Uterus (tissue), 4 donors: ENCODE measurements at places on chromosomes 13 and 19. TPM values are rescaled to one million over a fixed set of nuclear protein-coding genes. Genes with fewer than 3 reads are reported as not detected.
A peak's percentile ranks its signal among the peaks of the same experiment; 100 is the strongest.

DNA sequence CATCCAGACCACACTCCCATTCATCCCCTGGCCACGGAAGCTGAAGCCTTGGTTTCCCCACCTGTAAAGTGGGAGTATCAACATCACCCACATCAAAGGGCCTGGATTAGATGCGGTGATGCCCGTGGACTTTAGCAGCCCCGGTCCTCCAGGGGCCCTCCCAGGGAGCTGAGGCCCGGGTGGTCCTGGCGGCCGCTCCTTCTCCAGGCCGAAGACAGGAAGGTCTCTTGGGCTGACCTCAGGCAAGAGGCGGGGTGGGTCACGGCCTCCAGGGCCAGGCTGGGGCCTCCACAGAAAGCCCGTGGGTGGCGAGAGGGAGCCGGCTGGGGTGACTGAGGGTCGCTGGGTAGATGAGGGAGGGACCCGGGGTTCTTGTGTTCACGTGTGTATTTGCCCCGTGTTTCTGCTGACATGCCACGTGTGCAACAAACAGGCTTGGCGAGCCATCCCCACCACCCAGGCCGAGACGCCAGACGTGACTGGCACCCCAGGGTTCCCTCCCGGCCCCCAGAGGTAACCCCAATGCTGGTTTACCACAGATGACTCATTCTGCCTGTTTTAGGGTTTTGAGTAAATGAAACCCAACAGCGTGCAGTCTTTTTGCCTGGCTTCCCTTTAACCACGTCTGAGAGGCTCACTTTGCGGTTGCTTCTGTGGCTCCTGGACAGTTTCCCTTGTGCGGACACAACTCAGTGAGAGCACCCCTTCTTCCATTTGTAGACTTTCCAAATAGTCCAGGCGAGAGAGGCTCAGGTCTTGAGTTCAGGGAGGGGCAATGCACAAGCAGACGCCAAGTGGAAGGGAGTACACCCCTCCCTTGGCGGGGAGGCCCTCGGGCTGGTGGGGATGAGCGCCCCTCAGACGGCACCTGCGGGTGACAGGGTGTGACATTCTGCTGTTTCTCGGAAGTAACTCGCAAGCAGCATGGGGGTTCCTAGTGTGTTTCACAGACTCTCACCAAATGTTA is 42.9 kb downstream of the C13orf46 start:
- no peaks in the 10 kb centered on the region for H3K27me3 ChIP-seq
- no peaks in the 10 kb centered on the region for H3K36me3 ChIP-seq
- H3K4me3 ChIP-seq: no peak overlapping the region
- H3K4me1 ChIP-seq: peaks cover 41% of the 10 kb centered on the region
- DNase-seq: peak; percentile 16

DNA sequence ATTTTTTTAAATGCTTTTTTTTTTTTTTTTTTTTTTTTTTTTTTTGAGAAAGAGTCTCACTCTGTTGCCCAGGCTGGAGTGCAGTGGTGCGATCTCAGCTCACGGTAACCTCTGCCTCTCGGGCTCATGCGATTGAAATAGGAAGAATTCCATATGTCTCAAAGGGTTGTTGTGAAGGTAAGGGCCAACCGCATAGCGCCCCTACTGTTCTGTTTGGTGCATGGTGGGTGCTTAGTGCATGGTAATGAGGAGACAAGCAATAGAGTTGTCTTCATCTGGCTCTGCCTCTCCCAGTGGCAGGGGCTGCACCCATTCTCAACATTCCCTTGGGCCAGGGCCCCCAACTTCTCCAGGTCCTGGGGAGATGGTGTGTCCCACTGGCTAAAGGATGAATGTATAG is 68.7 kb downstream of the RASL11A start:
- H3K4me1 ChIP-seq: no peaks in the 10 kb centered on the region
- H3K27ac ChIP-seq: no peak overlapping the region
- DNase-seq: no peak
- no peak overlapping the region for H3K4me3 ChIP-seq
- no peaks in the 10 kb centered on the region for H3K27me3 ChIP-seq
- no peaks in the 10 kb centered on the region for H3K36me3 ChIP-seq

GRCh38 chr19:33199441-33200265 is 5.5 kb downstream of the LRP3 start:
- H3K4me3 ChIP-seq: no peak overlapping the region
- no peak overlapping the region for H3K27ac ChIP-seq
- no peaks in the 10 kb centered on the region for H3K4me1 ChIP-seq

DNA sequence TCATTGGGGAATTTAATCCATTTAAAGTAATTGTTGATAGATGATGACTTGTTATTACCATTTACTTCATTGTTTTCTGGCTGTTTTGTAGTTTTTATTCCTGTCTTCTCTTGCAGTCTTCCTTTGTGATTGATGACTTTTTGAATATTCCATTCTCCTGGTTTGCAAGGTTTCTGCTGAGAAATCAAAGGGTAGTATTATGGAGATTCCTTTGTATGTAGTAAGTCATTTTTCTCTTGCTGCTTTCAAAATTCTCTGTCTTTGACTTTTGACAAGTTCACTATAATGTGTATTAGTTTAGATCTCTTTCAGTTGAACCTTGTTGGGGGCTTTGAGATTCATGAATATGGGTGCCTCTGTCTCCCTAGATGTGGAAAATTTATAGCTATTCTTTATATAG is 6.0 kb downstream of the ZNF559 start:
- no peak overlapping the region for H3K4me3 ChIP-seq
- no peaks in the 10 kb centered on the region for H3K27me3 ChIP-seq
- no peak overlapping the region for H3K27ac ChIP-seq
- DNase-seq: no peak
- H3K4me1 ChIP-seq: peaks cover under 1% of the 10 kb centered on the region
- no peaks in the 10 kb centered on the region for H3K36me3 ChIP-seq

DNA sequence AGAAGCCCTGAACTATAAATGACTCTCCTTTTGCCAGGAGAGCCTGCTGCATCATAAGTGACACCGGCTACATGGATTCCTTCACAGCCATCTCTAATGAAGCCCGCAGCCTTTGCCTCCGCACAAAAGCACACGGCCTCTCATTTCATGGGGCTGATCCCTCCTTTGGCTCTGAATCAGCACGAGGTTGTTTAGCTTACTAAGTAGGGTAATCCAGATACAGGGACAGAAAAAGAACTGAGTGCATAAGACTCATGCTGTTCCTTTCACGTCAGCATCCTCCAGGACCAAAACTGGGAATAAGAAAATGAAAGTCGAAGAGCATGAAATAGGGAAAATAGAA is 136.3 kb downstream of the DCT start:
- H3K27ac ChIP-seq: peak overlapping the region; percentile 18
- no peaks in the 10 kb centered on the region for H3K36me3 ChIP-seq
- H3K4me3 ChIP-seq: no peak overlapping the region
- no peak for DNase-seq
- no peaks in the 10 kb centered on the region for H3K4me1 ChIP-seq

Gene GARIN5A
- 0.62 TPM for total RNA-seq

Gene BRCA2
- 11.5 TPM for total RNA-seq

Gene SOHLH2
- not detected for total RNA-seq

GRCh38 chr19:18292462-18292809 is 11.0 kb upstream of the JUND start:
- DNase-seq: no peak
- H3K4me1 ChIP-seq: peaks cover 15% of the 10 kb centered on the region
- no peaks in the 10 kb centered on the region for H3K27me3 ChIP-seq
- no peaks in the 10 kb centered on the region for H3K36me3 ChIP-seq
- peak overlapping the region; percentile 74 for H3K4me3 ChIP-seq

DNA sequence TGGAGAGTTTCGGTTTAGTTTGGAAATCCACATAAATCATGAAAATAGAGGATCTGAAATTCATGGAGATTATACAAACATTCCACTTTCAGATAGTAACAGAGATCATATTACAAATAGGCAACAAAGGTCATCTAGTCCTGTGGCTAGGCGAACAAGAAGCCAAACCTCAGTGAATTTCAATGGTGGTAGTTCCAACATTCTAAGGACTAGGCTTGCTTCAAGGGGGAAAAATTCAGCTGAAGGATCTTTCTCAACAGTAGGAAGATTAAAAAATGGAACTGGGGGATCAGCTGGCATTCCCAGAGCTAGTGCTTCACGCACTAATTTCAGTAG is 47.0 kb downstream of the FOXO1 start:
- DNase-seq: no peak
- H3K27me3 ChIP-seq: no peaks in the 10 kb centered on the region
- no peak overlapping the region for H3K4me3 ChIP-seq
- H3K4me1 ChIP-seq: peaks cover 24% of the 10 kb centered on the region
- no peaks in the 10 kb centered on the region for H3K36me3 ChIP-seq
- H3K27ac ChIP-seq: peak overlapping the region; percentile 70

Gene TMPRSS9
- total RNA-seq: not detected

DNA sequence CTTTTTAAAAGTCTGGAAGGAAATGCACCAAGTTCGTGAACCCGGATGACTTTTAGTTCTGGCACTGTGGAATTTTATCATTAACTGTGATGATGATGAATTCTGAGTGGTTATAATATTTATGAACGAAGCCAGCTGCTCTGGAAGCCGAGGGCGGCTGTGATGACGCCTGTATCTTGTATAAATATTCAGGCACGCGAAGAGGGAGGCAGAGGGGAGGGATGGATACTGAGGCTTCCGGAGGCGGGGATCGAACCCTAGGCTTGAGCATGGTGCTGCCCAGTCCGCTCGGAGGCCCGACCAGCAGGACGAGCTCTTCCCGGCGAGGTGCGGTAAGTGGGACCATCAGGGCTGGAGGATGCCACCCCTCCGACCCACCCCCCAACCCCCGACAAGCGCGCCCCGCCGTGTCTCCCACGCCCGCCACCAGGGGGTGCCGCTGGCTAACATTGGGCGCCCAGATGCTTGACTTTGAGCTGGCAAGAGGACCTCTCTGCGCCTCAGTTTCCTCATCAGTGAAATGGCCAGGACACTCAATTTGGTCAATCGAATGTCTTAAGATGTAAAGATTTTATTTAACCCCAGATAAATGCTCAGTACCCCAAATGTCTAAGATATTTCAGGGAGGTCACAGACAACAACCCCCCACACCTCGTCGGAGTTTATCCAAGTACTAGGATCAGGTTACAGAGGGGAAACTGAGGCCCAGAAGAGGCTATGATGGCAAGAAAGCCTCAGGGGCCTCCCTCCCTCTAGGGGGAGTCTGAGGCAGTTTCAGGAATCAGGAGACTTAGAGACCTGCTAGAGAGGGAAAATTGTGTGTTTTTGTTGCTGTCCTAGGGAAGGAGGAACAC is 4.5 kb upstream of the RAB3A start:
- H3K4me3 ChIP-seq: no peak overlapping the region
- H3K4me1 ChIP-seq: no peaks in the 10 kb centered on the region
- peak; percentile 40 for DNase-seq
- no peaks in the 10 kb centered on the region for H3K27me3 ChIP-seq

GRCh38 chr13:48411841-48412531 is 927 bp downstream of the LPAR6 start:
- no peaks in the 10 kb centered on the region for H3K36me3 ChIP-seq
- DNase-seq: no peak
- peak overlapping the region; percentile 94 for H3K27ac ChIP-seq
- peaks cover 4% of the 10 kb centered on the region for H3K4me1 ChIP-seq

GRCh38 chr19:18898607-18899408 is 2.9 kb upstream of the CERS1 start:
- H3K27me3 ChIP-seq: peaks cover 6% of the 10 kb centered on the region
- peaks cover 23% of the 10 kb centered on the region for H3K4me1 ChIP-seq
- DNase-seq: no peak
- H3K4me3 ChIP-seq: no peak overlapping the region
- no peak overlapping the region for H3K27ac ChIP-seq

DNA sequence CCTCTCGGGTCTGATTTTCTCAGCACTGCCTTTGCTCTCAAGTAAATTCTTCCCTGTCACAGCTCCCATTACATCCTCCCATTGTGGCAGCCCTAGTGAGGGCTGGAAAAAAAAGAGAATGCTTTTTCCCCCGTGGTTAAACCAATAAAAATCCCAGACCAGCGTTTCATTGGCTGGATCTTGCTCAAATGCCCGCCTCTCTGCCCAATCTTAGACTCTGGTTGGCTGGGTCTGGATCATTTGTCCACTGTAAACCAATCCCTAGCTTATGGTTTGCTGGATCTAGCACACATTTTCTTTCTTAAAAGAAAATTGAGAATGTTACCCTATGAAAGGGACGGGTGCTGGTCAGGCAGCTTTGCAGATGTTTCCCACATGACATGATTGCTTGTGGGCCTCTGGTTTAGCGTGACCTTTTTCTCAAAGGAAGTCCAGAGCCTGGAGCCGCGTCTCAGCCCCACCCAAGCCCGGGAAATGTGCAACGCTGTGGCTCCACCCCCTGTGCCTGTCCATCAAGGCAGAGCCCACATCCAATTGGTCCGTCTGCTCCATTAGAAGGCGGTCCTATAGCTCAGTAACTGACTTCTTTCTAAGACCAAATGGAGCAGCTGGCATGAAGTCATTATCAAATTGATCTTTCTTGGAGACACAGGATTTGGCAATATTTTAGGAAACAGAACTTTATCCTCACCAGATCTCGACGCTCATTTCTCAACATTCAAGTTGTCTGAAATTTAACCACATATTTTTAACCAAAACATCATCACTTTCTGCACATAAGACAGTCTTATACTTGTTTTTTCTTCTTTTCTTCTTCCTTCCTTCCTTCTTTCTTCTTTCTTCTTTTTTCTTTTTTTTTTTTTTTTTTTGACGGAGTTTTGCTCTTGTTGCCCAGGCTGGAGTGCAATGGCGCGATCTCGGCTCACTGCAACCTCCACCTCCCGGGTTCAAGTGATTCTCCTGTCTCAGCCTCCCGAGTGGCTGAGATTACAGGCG is 2.6 kb upstream of the MCEMP1 start:
- no peak overlapping the region for H3K4me3 ChIP-seq
- H3K27ac ChIP-seq: no peak overlapping the region
- DNase-seq: no peak
- H3K27me3 ChIP-seq: no peaks in the 10 kb centered on the region

DNA sequence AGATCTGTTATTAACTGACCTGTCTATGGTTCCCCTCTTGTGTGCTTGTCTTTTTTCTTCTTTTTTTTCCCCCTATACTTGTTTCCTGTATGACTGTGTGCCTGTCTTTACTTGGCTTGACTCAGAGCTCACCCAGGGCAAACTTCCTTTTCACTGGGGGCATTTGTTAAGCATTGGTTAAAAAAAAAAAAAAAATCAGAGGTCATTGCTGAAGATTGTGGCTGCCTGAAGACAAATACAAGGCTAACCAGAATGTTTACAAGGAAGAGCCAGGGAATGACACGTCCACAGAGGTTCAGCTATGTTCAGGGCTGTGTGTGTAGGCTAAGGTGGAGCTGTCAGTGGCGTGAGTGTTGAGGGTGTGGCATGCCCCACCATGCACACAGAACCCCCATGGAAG is 47.1 kb downstream of the LNX2 start:
- no peaks in the 10 kb centered on the region for H3K36me3 ChIP-seq
- H3K27me3 ChIP-seq: no peaks in the 10 kb centered on the region
- H3K27ac ChIP-seq: no peak overlapping the region
- H3K4me3 ChIP-seq: no peak overlapping the region

Gene MEIS3
- 52.3 TPM for total RNA-seq
